ENCODE measurements at places on chromosomes 5 and 9.

GRCh38 chr5:142924135-142924883 is 154.1 kb downstream of the ARHGAP26 start:
- DNase-seq: no peak

- DNase-seq: no peak
These were observed 233.2 kb downstream of the ROR2 start for GRCh38 chr9:91716815-91717214.

- DNase-seq: no peak
These were observed 20.6 kb upstream of the CMBL start for GRCh38 chr5:10328323-10328722.

GRCh38 chr5:175418251-175418650 is 25.7 kb downstream of the DRD1 start:
- no peak for DNase-seq

DNA sequence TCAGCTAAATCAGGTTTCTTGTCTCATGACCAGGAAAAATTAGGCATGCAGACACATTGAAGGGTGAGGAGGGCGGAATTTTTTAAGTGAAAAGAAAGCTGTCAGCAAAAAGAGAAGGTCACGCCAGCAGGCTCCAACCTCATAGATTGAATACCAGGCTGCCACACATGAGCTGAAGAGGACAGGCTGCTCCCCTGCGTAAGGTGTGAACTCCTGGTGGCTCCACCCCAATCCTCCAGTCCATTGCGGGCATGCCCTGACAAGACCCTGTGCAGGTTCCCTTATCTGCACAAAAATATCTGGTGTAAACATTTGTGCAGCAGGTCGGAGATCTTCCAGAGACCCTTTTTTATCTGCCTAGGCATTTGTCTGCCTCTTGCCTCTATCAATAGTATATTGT is 22.9 kb upstream of the TEX10 start:
- no peak for DNase-seq

- no peak for DNase-seq
These were observed 794.2 kb upstream of the CDH10 start for GRCh38 chr5:25439025-25439424.

DNA sequence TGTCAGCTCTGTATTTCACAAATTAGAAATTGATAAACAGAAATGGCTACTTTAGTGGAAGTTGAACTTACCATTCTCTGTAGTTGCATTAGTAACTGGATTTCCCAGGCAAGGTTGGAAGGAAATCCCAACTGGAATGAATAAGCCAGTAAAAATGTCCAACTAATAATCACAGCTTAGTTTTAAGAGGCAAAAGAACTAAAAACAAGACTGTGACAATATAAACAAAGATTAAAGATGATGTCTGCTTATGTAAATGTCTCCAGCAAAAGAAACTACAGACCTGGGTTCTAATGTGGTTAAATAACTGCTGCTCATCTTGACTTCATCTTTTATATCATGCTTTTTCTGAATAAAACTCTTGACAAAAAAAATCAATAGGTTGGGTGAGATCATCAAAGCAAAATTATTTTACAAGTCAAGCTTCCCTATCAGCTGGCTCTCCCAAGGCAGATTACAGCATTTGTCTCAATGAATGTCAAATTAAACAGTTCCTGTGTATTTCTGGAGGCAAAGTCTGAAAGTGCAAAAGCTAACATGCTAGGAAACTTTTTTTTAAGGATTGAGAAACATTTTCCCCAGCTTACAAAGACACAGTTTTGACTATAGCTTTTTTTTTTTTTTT is 62.3 kb upstream of the HMHB1 start:
- no peak for DNase-seq

DNA sequence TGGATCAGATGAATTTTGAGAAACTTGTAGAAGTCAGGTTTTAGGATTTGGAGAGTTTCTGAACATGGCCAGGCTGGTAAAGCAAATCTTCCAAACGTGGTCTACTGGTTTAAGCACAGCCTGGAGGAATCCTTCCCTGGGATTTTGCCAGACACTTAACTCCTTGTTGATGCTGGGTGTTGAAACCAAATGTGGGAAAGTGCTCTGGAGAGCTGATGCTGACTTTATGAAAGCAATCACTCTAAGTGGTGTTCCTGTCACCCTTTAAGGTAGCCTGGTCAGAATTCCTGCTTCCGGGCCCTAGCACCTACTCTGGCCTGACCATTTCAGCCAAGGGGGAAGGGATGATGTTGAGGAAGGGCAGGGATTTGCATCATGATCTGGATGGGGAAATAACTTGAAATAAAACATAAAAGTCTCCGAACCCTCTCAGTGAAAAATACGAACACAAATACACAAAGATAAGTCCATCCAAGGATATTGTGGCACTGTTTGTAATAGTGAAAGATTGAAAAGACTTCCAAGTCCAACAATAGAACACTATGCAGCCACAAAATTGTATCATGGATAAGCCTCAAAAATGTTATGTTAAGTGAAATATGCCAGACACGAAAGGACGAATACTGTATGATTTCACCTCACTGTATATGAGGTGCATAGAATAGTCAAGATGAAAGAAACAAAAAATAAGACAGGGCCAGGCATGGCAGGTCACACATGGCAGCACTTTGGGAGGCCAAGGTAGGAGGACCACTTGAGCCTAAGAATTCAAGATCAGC is 57.7 kb downstream of the PDE6A start:
- DNase-seq: no peak

- DNase-seq: no peak
These were observed 64.5 kb downstream of the MTREX start for GRCh38 chr5:55372130-55372925.

DNA sequence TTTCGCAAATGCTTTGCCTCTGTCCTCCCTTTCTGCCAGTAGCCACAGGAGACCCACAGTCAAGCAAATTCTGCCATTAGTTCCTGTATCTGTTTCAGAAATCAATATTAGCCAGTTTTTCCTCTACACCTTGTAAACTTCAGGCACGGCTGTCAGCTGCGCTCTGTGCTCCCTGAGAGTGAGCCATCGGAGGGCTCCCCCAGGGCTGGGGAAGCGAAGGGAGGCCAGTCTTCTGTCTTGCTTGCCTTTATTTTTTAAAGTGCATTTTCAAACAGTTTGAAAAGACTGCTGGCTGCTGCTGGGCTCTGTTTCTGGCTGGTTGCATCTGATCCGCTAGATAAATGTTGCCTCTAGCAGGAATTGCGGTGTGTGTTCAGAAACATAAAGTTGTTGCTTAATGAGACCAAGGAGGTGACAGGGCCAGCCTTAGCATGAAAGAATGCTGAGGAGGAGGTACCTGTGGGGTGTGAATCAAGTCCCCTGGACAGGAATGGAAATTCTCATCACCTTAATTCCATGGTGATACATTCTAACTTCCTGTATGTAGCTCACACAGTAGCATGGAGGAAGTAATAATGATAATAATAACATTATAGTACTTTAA is 421.7 kb upstream of the KIF2A start:
- no peak for DNase-seq

- DNase-seq: no peak
These were observed 556.7 kb upstream of the GRIN3A start for GRCh38 chr9:102295188-102295587.

- peak; percentile 40 for DNase-seq
These were observed 47.3 kb downstream of the RASGEF1C start for GRCh38 chr5:180161420-180162303.

- no peak for DNase-seq
These were observed 40.0 kb downstream of the FBXL17 start for GRCh38 chr5:108341866-108342265.

Data from NCI-H1105 (cell line).